ENCODE measurements at places on chromosomes 11 and 22. TPM values are rescaled to one million over a fixed set of nuclear protein-coding genes. Genes with fewer than 3 reads are reported as not detected.

The ROBO4 gene
- 3.3 TPM for total RNA-seq

The ARHGEF17 gene
- total RNA-seq, result 30.3 TPM

The ELMOD1 gene
- 0.36 TPM for total RNA-seq

The DEUP1 gene
- not detected for total RNA-seq

The CNGA4 gene
- total RNA-seq, result not detected

The SCUBE2 gene
- total RNA-seq, result 1.1 TPM

The DENND6B gene
- total RNA-seq, result 2.8 TPM

The PLEKHA7 gene
- 0.09 TPM for total RNA-seq

The STIM1 gene
- total RNA-seq, result 43.5 TPM

The F2 gene
- not detected for total RNA-seq

The C11orf87 gene
- not detected for total RNA-seq

The SIK2 gene
- total RNA-seq, result 8.8 TPM
